GM23248 (cell line): ENCODE measurements at places on chromosomes 2 and 18.

DNA sequence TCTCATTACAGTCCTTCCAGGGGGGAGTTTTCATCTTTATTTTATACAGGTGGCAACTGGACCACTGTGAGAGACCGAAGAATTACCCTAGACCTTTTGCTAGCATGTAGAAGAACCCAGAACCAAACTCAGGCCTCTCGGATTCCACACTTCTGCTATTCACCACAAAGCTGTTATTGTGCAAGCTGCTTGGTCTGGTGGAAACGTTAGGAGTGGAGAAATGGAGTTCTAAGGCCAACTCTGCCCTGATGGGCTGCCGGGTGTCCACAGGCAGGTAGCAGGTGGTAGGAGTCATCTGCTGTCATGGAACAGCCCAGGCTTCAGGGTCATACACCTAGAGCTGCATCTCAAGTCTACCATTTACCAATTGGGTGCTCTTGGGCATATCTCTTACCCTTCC lies 218.8 kb downstream of the BCL11A start:
- H3K4me1 ChIP-seq, result no peaks in the 10 kb centered on the region
- H3K27me3 ChIP-seq, result peaks cover 6% of the 10 kb centered on the region; the same call in 1 of the 2 replicates
- no peak overlapping the region for H3K4me3 ChIP-seq
- DNase-seq, result no peak
- no peak overlapping the region for H3K27ac ChIP-seq

GRCh38 chr18:37572736-37573135 lies 7.1 kb upstream of the CELF4 start:
- H3K36me3 ChIP-seq, result no peaks in the 10 kb centered on the region
- peaks cover 22% of the 10 kb centered on the region for H3K27me3 ChIP-seq
- DNase-seq, result no peak

GRCh38 chr2:64203131-64203857 lies 59.1 kb upstream of the PELI1 start:
- peaks cover 19% of the 10 kb centered on the region for H3K4me1 ChIP-seq
- no peaks in the 10 kb centered on the region for H3K27me3 ChIP-seq
- peak; percentile 53 for DNase-seq
- 0 out of 2 replicates have a peak overlapping the region, but pooled peaks have one; percentile 4 for H3K4me3 ChIP-seq

- no peaks in the 10 kb centered on the region for H3K27me3 ChIP-seq
- H3K36me3 ChIP-seq, result no peaks in the 10 kb centered on the region
- DNase-seq, result no peak
- no peak overlapping the region for H3K27ac ChIP-seq
These were observed 60.0 kb upstream of the STK39 start for GRCh38 chr2:168307379-168307778.

DNA sequence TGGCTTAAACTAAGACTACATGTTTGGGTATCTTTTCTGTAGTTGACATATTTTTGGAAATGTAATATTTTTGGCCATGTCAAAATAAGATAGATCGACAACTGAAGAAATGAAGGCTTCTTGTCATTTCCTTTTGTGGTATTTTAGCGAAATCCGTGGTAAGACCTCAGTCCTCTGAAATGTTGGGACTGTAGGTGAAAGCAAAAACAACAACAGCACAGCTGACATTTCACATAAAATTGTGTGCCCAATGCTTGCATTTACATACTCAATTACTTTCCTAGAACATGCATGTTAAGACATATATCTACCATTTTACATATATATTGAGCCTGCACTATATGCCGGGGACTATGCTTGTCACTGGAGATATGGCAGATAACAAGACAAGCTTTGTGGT lies 50.2 kb downstream of the SPP2 start:
- H3K27ac ChIP-seq, result no peak overlapping the region
- H3K4me3 ChIP-seq, result no peak overlapping the region
- H3K36me3 ChIP-seq, result no peaks in the 10 kb centered on the region
- DNase-seq, result no peak
- no peaks in the 10 kb centered on the region for H3K4me1 ChIP-seq

DNA sequence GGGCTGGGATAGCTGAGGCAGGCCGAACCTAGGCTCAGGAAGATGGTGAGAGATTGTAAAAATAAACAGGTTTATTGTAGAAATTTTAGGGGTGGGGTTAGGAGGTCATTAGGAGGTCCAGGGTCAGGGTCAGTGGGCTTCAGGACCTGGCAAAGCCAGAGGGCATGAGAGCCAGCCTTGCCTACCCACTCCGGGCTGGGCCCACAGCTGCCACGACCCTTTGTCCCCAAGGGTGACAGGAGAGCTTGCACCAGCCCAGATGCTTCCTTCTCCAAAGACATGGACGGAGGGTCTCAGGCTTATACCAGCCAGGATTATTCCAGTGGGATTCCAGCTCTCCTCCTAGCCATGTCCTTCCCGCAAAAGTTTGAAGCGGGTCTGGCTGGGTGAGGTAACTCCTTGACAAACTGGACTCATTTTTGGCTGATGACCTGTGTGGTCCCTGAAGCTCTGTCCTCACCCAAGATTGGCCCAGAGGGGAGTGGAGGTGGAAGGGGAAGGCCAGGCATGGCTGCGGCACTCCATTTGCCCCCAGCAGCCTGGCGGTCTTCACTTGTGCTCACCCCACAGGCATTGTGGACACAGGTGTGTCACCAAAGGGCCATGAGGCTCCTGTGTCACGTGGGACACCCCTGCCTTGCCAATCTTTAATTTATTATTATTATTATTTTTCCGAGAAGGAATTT lies 23.8 kb upstream of the ATOH8 start:
- no peak for DNase-seq
- H3K4me1 ChIP-seq, result peaks cover 10% of the 10 kb centered on the region
- H3K27me3 ChIP-seq, result no peaks in the 10 kb centered on the region
- no peaks in the 10 kb centered on the region for H3K36me3 ChIP-seq
- H3K4me3 ChIP-seq, result no peak overlapping the region
- no peak overlapping the region for H3K27ac ChIP-seq

DNA sequence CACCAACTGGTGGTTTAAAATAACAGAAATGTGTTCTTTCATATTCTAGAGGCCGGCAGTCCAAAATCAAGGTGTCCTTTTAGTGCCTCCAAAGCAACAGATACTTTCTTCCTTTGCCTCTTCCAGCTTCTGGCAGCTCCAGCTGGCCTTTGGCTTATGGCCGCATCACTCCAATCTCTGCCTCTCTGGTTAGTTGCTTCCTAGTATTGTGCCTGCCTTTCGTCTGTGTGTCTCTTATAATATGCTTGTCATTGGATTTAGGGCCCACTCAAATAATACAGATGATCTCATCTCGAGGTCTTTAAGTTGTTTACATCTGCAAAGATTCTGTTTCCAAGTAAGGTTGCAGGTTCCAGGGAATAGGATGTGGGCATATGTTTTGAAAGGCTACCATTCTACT lies 855.2 kb upstream of the ID2 start:
- peaks cover 3% of the 10 kb centered on the region; the same call in 1 of the 2 replicates for H3K4me1 ChIP-seq
- H3K4me3 ChIP-seq, result no peak overlapping the region
- no peaks in the 10 kb centered on the region for H3K27me3 ChIP-seq

- no peak for DNase-seq
- H3K27me3 ChIP-seq, result no peaks in the 10 kb centered on the region
- H3K27ac ChIP-seq, result no peak overlapping the region
- H3K36me3 ChIP-seq, result no peaks in the 10 kb centered on the region
These were observed 253.2 kb upstream of the CTAGE1 start for GRCh38 chr18:22670914-22671313.

DNA sequence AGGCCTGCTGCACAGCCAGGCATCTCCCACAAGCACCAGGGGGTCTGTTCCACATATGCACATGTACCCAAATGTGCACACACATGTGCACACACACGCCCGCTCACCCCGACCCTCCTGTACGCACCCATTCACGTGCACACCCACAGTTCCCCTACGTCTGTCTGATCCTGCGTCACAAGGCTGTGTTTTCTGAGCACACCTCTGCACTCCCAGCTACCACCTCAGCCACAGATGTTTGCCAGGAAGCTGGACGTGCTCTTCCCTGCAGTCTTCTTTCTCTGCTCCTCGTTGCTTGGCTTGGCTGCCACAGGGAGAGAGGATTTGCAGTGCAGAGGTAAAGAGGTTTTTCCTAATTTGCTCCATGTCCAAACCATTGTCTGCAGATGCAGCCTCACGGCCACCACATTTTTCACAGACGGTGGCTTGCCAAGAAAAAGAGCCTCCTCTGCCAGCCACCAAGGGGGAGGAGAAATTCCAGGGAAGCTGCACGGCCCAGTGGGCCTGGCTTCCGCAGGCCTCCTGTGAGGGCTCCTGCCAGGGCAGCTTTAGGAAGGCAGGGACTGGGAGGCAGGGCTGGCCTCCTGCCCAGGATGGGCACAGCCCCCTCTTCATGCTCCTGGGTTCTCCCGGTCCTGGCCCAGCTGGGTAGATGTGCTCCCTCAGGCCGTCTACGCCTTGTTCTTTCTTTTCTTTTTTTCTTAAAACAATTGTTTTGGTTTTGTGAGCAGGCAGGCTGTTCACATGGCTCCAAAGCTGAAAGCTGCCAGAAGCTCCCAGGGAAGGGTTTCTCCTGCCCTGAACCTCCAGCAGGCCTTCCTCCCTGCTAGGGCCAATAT lies 29.3 kb upstream of the HS6ST1 start:
- H3K27ac ChIP-seq, result peak overlapping the region; percentile 62
- peak; percentile 71 for DNase-seq
- no peaks in the 10 kb centered on the region for H3K27me3 ChIP-seq
- no peaks in the 10 kb centered on the region for H3K36me3 ChIP-seq
- H3K4me1 ChIP-seq, result peaks cover 16% of the 10 kb centered on the region
- H3K4me3 ChIP-seq, result no peak overlapping the region

- H3K4me1 ChIP-seq, result no peaks in the 10 kb centered on the region
- no peaks in the 10 kb centered on the region for H3K27me3 ChIP-seq
- DNase-seq, result peak; percentile 52
- no peaks in the 10 kb centered on the region for H3K36me3 ChIP-seq
- H3K4me3 ChIP-seq, result no peak overlapping the region
These were observed 41.3 kb upstream of the GYPC start for GRCh38 chr2:126614524-126615227.

- H3K27me3 ChIP-seq, result no peaks in the 10 kb centered on the region
- H3K4me1 ChIP-seq, result peaks cover 32% of the 10 kb centered on the region
- no peaks in the 10 kb centered on the region for H3K36me3 ChIP-seq
- H3K27ac ChIP-seq, result no peak overlapping the region
These were observed 162.2 kb downstream of the SLC39A10 start for GRCh38 chr2:195819276-195819675.

- no peaks in the 10 kb centered on the region for H3K36me3 ChIP-seq
- H3K27ac ChIP-seq, result no peak overlapping the region
- no peak for DNase-seq
These were observed 243.3 kb upstream of the NCKAP5 start for GRCh38 chr2:133811409-133812125.

DNA sequence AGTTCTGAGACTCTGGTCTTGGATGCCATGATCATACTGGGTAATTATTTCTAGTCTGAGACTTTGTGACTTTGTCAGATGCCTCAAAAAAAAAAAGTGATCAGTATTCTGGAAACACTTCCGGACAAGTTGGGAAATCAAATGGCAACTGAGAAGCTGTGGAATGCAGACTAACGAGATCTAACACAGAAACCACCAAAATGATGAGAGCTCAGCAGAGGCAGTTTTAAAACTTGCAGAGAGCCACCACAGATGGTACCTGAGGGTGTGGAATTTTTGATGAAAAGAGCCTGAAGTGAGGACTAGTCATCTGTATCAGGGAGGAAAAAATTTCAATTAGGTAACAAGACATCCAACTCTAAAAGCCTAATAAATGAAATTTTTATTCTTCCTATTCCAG lies 5.5 kb upstream of the GPR75 start:
- DNase-seq, result peak; percentile 19
- H3K36me3 ChIP-seq, result peaks cover 54% of the 10 kb centered on the region
- no peak overlapping the region for H3K4me3 ChIP-seq
- no peaks in the 10 kb centered on the region for H3K27me3 ChIP-seq
- peaks cover 1% of the 10 kb centered on the region; the same call in 1 of the 2 replicates for H3K4me1 ChIP-seq

GRCh38 chr2:67145851-67146250 lies 251.3 kb upstream of the ETAA1 start:
- DNase-seq, result no peak
- H3K27me3 ChIP-seq, result no peaks in the 10 kb centered on the region
- H3K27ac ChIP-seq, result no peak overlapping the region
- no peaks in the 10 kb centered on the region for H3K4me1 ChIP-seq
- no peaks in the 10 kb centered on the region for H3K36me3 ChIP-seq

- peak; percentile 65 for DNase-seq
- H3K4me1 ChIP-seq, result peaks cover 28% of the 10 kb centered on the region
- H3K4me3 ChIP-seq, result 0 out of 2 replicates have a peak overlapping the region, but pooled peaks have one; percentile 20
These were observed 108.1 kb downstream of the TRIB2 start for GRCh38 chr2:12824778-12825379.

DNA sequence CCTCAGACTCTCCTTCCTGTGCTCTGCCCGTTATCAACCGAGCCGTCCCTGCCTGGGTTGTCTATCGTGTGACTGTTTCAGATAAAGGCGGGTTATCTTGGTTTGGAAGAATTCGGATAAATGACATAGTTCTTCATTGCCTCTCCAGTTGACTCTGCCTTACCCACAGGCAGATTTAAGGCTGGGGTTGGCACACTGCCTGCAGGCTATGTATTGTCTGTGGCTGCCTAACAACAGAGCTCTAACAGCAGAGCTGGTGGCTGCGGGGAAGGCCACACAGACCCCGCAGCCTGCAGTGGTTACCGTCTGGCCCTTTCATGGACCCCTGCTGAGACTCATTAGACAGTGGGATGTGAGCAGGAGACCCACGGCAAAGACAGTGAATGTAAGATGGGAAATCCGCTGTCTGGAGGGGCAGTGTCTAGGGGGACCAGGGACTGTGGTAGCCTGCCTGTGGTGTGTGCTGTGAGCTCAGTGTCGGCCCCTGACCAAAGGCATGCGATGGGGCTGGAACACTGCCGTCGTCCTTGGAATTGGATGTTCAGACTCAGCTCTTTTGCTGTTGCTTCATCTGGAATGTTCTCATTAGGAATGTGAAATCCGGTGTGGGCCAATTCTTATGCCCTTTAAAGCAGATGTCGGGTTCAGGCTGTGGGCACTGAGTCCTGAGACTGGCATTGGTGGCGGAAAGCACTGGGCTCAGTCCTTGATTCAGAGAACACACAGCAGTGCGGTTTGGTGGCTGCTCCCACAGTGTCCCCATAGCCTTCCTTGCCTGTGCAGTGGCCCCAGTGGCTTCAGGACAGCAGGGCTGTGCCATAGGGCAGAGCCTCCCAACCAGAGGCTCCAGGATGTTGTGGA lies 44.5 kb downstream of the SH3RF3 start:
- peak; percentile 93 for DNase-seq
- peak overlapping the region; percentile 47 for H3K4me3 ChIP-seq
- peak overlapping the region; percentile 99 for H3K27ac ChIP-seq
- peaks cover 37% of the 10 kb centered on the region for H3K4me1 ChIP-seq

DNA sequence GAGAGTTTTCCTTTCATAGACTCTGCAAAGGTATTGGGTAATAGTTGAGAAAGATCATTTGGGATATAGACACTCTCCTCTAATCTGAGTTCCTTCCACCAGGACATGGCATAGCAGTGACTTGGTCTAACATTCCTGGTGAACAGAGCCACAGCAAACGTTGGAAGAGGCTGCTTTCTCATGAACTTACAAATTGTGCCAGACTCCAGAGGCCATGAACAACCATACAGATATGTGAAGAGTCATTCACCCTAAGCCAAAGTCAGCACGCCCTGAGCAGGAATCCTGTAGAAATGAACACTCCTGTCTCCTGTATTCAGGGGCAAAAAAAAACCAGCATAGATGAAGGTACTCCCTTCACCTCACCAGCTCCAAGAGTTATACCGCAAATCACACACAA lies 152.8 kb downstream of the TMEM18 start:
- no peaks in the 10 kb centered on the region for H3K36me3 ChIP-seq
- peak overlapping the region; percentile 33; the same call in 1 of the 2 replicates for H3K27ac ChIP-seq
- no peaks in the 10 kb centered on the region for H3K4me1 ChIP-seq
- peak; percentile 62 for DNase-seq

GRCh38 chr2:226691255-226691654 lies 108.4 kb downstream of the IRS1 start:
- no peaks in the 10 kb centered on the region for H3K27me3 ChIP-seq
- H3K27ac ChIP-seq, result no peak overlapping the region
- H3K4me3 ChIP-seq, result no peak overlapping the region
- H3K36me3 ChIP-seq, result no peaks in the 10 kb centered on the region
- DNase-seq, result no peak
- H3K4me1 ChIP-seq, result no peaks in the 10 kb centered on the region; the same call in 1 of the 2 replicates
